ENCODE measurements at places on chromosomes 11 and 22.

- DNase-seq, result no peak
Observed at GRCh38 chr11:44047931-44048431, at the start of gene ACCSL. Gene ACCSL, plus strand, starts transcription at chr11:44047981. Its CDS starts 56 bp downstream, at chr11:44048037.

DNA sequence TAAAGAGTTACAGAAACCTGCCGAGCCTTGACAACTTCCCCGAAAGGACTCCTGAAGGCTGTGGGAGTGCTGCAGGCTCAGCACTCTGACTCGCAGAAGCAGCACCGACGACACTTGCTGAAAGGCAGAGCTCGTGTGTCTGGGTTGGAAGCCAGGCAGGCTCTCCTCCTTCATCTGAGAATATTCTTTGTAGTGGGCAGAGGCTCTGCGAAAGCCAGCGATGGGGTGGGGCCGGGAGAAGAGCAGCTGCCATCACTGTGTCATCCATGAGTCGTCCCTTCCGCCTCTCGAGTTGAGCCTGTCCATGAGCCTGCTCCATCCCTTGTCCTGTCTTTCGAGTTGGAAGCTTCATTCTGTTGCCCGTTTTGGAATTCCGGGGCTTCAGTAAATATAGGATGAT is 11.9 kb downstream of the GLB1L2 start:
- no peak for DNase-seq

GRCh38 chr22:24423519-24424000 is 3.8 kb upstream of the ADORA2A start:
- no peak for DNase-seq

GRCh38 chr11:119741369-119742262 is 12.6 kb upstream of the NECTIN1 start:
- DNase-seq, result no peak

DNA sequence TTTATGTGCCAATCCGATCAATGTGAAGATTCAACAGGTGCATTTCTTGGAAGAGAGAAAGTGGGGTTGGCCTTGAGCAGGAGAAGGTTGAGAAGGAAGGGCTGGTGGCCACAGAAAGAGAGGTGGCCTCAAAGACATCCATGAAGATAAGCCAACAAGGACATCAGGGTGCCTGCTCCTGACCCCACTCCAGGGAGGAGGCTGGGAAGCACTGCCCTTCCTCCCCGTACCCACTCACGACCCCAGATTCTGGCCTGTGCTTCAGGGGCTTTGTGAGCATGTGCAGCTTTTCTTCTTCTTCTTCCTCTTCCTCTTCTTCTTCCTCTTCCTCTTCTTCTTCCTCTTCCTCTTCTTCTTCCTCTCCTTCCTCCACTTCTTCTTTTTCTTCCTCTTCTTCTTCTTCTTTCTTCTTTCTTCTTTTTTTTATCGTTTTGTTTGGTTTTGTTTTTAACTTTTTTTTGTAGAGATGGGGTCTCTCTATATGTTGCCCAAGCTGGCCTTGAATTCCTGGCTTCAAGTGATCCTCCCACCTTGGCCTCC is 30.3 kb downstream of the DKK3 start:
- no peak for DNase-seq

All from NCI-H1930 (cell line).